Colonic mucosa (tissue), 4 donors: ENCODE measurements at places on chromosomes 4 and X. TPM values are rescaled to one million over a fixed set of nuclear protein-coding genes. Genes with fewer than 3 reads are reported as not detected.

The PNMA6A gene
- 0.17 TPM for total RNA-seq

The ASB5 gene
- not detected for total RNA-seq

The UFSP2 gene
- total RNA-seq: 23.5 TPM

The PDE5A gene
- 42.5 TPM for total RNA-seq

The CXorf51B gene
- total RNA-seq: not detected

The TKTL1 gene
- total RNA-seq: not detected

The TMEM156 gene
- not detected for total RNA-seq

DNA sequence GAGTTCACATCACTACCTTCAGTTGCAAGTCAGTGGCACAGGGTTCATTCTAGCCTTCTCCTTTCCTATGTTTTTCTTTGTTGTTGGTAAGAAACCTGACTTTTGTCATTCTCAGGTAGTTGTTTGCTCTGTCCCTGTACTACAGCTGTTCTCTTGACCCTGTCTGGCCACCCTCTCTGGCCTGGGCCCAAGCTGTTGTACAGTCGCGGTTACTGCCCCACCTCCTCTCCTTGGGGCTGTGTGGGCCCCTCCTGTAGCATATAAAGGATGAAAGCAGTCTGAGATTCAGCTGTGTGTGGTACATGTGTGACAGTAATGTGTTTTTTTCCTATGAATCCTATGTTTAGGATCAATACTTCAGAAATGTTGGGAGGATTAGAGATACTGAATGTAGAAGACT is 12.5 kb downstream of the MOB1B start:
- no peak for DNase-seq

DNA sequence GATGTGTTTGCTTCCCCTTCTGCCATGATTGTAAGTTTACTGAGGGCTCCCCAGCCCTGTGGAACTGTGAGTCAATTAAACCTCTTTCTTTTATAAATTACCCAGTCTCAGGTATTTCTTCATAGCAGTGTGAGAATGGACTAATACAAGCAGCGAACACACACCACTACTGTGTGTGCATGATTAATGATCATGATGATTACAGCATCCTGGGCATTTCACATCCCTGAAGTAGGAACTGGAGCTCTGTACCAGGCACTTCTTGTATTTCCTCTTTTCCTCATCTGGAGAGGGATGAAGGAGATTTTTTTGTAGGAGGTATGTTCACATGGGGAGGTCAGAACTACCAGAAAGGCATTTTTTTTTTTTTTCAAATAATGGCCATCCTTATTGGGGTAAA is 60.8 kb downstream of the PPM1K start:
- no peak for DNase-seq

- DNase-seq: no peak
Measured at GRCh38 chr4:24820541-24820940, 25.2 kb downstream of the SOD3 start.

- DNase-seq: no peak
Measured at GRCh38 chr4:12389604-12390003, 960.9 kb upstream of the HS3ST1 start.

- no peak for DNase-seq
Measured at GRCh38 chr4:128571747-128572146, 237.8 kb upstream of the JADE1 start.

DNA sequence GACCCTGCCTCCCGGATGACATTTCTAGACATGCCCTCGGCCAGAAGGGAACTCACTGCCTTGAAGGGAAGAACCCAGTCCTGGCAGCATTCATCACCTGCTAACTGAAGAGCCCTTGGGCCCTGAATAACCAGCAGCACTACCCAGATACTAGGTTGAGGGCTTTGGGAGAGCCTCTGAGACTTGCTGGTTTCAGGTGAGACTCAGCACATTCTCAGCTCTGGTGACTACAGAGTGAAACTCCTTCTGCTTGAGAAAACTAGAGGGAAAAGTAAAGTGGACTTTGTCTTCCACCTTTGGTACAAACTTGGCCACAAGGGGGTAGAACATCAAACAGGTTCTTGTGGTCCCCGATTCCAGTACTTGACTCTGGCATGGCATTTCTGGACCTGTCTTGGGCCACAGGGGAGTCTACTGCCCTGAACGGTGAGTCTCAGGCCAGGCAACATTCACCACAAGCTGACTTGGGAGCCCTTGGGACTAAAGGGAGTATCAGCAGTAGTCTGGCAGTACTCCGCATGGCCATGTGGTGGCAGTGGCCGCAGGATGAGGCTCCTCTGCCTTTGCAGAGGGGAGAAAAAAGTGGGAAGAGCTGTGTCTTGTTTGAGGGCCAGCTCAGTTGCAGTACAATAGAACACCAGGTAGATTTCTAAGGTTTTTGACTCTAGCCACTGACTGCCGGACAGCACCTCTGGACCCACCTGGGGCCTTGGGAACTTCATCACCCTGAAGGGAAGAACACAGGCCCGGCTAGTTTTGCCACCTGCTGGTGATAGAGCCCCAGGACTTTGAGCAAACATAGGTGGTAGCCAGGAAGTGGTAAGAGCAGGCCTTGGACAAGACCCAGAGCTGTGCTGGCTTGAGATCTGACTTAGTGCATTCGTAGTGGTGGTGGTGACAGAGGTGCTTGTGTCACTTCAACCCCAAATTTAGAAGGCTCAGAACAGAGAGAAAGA is 414.8 kb downstream of the OPHN1 start:
- no peak for DNase-seq

GRCh38 chrX:133384454-133384853 is 30.8 kb downstream of the GPC4 start:
- DNase-seq: no peak

- DNase-seq: no peak
Measured at GRCh38 chr4:139922406-139923024, 231.5 kb downstream of the MAML3 start.

DNA sequence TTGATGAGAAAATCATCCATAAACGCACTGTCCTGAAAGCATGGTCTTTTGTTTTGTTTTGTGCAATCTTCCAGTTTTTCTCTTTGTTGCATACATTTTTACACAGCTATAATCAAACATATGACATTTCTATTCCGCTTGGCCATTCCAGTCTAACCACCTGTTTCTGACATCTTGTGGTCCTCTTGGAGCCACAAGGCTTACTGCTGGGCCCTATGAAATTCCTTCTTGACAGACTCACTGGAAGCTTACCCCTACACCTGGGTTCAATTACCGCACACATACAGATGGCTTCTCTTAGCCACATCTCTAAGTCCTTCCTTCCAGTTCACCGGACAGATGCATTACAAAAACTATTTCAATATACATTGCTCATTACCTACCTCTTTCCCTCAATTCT is 72.4 kb downstream of the PAPSS1 start:
- no peak for DNase-seq

GRCh38 chrX:17187136-17187756 is 187.8 kb upstream of the NHS start:
- no peak for DNase-seq

- no peak for DNase-seq
Measured at GRCh38 chrX:12439416-12439815, 301.1 kb downstream of the FRMPD4 start.

GRCh38 chrX:21721195-21721594 is 36.7 kb downstream of the SMPX start:
- no peak for DNase-seq

DNA sequence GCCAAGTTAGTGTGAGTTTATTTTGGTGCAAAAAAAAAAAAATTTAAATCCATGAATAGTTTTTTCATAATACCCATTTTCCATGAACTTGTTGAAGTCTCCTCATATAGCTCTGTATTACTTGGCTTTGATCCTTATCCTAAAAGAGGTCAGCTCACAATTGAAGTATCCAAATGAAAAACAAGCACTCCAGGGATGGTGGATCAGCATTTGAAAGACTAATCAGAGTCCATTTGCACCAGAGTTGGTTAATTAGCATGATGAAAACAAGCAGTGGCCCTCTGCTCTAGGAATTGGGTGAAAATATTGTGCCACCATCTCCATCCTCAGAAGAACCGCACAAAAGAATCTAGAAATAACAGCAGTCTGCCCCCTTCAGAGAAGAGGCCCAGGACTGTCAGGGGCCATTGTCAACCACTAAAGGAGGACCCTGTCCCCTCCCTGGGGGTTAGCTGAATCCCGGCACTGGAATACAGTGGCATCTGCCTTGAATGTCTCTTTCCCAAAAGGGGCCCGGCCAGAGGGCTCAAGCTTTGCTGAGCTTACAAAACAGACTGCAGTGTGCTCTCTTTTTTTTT is 24.7 kb downstream of the SH3KBP1 start:
- no peak for DNase-seq

- no peak for DNase-seq
Measured at GRCh38 chrX:74534569-74535038, 79.8 kb downstream of the RLIM start.

- DNase-seq: no peak
Measured at GRCh38 chr4:69649207-69649606, 3.8 kb downstream of the UGT2A1 start.

DNA sequence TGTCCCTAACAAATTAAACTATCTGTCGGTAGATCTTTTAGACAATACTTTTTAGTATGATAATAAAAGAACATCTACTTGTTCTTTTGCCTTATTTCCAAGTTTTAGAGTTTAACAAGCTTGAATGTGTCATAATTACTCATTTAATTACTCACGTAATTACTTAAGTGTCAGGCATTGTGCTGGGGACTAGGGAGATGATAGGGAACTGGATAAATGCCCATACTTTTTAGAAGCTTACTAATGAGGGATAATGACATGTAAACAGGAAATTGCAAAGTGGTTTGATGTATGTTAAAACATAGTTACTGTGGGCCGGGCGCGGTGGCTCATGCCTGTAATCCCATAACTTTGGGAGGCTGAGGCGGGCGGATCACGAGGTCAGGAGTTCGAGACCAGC is 158.3 kb downstream of the DMD start:
- no peak for DNase-seq
